ENCODE measurements at places on chromosomes 1 and 21.
A peak's percentile ranks its signal among the peaks of the same experiment; 100 is the strongest.

DNA sequence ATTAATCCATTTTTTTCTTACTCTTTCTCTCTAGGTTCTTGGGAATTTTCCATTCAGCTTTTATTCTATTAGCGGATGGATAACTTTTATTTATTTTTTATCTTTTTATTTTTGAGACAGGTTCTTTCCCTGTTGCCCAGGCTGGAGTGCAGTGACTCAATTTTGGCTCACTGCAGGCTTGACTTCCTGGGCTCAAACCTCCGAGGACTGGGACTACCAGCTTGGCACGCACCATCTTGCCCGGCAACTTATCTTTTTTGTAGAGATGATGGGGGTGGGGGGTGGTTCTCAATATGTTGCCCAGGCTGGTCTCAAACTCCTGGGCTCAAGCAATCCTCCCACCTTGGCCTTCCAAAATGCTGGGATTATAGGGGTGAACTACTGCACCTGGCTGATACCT is 36.1 kb upstream of the CHIT1 start:
- DNase-seq: no peak

GRCh38 chr1:1892079-1892762 is 1.3 kb upstream of the GNB1 start:
- DNase-seq: no peak

GRCh38 chr1:231040800-231041718 is 1.0 kb upstream of the FAM89A start:
- DNase-seq: peak; percentile 17

- peak; percentile 81 for DNase-seq
Observed at GRCh38 chr1:10663678-10664035, 132.8 kb downstream of the CASZ1 start.

GRCh38 chr1:15034656-15035055 is 118.9 kb upstream of the TMEM51 start:
- no peak for DNase-seq

GRCh38 chr1:29487291-29487690 is 251.0 kb downstream of the PTPRU start:
- no peak for DNase-seq

- DNase-seq: peak; percentile 90
Observed at GRCh38 chr1:107057197-107058133, 991 bp downstream of the PRMT6 start.

GRCh38 chr1:210237479-210237878 is 4.9 kb downstream of the SERTAD4 start:
- DNase-seq: no peak

DNA sequence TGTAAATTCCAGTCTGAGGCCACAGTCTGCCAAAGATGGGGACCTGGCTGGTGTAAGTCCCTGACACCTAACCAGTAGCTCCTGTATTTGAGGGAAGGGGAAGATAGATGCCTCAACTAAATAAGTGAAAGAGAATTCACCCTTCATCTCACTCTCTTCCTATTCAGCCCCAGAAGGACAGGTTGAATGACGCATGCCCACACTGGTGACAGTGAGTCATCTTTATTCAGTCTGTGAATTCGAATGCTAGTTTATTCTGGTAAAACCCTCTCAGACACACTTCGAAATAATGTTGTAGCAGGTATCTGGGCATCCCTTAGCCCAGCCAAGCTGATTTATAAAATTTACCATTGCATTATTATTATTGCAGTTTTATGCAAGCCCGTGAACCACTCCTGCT is 617.0 kb upstream of the PRMT6 start:
- no peak for DNase-seq

DNA sequence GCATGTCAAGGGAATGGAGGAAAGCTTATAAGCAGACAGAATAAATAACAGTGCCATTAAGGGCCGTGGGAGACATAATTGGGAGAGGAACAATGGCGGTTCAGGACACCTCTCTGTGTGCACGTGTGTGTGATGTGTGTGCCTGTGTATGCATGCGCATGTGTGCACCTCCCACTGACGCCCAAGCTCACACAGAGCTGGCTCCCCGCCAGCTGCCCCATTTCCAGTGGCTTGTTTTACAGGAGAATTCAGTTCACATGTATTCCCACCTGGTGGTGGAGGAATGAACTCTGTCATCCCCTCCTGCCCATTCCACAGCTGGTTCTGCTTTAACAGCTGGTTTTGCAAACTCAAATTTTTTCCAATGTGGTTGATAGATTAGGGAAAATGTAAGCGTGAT is 262.2 kb downstream of the AJAP1 start:
- DNase-seq: no peak

GRCh38 chr1:10888791-10889649 is 92.6 kb upstream of the CASZ1 start:
- DNase-seq: peak; percentile 67

DNA sequence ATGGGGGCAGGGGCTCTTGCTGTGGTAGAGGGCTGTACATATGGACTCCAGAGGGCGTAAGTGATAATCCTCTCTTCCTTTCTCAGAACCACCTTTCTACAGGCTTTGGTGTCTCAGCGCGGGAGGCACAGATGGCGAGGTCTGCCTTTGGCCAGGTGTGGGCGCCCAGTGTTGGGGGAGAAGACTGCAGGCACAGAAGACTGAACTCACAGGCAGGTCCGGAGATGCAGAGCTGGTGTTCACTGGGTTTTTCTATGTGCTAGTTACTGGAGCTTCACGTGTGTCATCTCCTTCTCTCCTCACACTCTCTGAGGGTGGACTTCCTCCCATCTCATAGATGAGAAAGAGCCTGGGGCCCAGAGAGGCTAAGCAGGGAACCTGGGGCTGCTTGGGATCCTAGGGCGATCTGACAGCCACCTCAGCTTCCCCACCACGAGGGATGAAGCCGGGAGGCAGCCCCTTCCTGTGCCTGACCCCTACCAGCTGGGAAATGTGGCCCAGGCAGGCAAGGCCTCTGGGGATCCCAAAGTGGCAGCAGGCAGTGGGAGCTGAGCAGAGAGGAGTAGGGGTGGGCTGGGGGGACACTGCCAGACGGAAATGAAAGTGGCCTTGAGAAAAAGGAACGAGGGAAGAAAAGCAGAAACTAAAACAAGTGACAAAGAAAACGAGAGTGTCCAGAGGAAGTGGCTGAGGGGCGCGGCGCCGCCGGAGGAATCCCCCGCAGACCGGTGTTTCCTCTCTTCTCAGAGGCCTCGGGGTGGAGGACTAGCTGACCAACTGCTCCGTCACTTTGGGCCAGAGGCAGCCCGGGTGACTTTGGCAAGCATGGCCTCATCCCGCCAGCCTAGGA is 191.6 kb downstream of the HIVEP3 start:
- DNase-seq: no peak

GRCh38 chr1:202150602-202151001 is 6.1 kb upstream of the ARL8A start:
- no peak for DNase-seq

DNA sequence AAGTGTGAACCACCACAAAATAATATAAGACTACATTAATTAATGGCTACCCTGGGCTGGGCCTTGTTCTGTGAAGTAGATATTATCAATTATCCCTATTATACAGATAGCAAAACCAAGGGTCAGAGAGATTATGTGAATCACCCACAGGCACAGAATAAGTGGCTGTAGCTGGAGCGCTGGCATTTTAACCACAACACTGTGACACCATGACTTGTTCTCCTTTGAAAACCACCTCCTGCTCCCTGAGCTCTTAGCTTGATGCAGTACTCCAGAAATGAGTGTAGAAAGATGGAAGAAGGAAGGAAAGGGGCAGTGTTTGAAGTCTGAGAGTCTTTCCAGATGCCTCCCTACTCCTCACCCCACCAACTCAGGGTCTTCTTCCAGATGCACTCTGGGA is 29.5 kb upstream of the JUN start:
- DNase-seq: no peak

GRCh38 chr1:84031802-84032327 is 32.9 kb upstream of the TTLL7 start:
- DNase-seq: no peak

- DNase-seq: no peak
Observed at GRCh38 chr21:33355355-33355754, 30.6 kb downstream of the IFNAR1 start.

DNA sequence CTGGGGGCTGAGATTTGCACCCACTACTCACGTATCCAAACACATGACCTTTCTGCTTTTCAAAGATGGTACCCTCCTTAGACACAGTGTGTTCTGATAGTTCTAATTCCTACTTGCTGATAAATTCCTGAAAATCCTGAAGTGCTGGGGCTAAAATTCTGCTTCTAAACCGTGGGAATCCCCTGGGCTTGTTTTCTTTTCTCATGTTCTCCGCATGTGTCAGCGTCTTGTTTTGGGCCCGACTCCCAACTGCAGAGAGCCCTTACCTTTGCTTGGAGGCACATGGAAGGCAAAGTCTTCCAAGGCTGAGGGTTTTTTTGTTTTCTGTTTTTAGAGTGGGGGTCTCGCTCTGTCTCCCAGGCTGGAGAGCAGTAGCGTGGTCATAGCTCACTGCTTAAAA is 27.2 kb downstream of the PSMG1 start:
- DNase-seq: no peak

DNA sequence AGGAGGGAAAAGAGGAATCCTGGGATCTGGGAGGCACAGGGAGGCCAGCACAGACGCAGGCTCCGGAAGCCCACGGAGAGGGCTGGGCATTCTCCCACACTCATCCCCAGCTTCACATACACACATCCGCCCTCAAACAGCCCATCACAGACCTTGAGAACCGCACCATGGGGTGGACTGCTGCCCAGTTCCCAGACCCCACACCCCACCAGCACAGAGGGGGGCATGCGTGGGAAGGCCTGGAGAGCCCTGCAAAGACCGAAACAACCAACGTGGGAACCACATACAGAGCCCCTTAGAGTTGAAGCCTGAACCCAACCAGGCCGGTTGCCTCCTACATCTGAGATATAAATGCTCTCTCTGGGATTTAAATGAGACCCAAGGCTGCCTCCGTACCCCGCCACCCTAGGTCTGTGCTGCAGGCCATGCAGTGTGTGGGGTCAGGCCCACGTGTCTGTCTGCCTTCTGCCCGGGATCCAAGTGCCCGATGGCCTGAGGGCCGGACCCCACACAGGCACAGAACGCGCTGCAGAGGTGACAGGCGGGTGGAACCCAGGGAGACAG is 126.2 kb upstream of the COL6A1 start:
- no peak for DNase-seq

DNA sequence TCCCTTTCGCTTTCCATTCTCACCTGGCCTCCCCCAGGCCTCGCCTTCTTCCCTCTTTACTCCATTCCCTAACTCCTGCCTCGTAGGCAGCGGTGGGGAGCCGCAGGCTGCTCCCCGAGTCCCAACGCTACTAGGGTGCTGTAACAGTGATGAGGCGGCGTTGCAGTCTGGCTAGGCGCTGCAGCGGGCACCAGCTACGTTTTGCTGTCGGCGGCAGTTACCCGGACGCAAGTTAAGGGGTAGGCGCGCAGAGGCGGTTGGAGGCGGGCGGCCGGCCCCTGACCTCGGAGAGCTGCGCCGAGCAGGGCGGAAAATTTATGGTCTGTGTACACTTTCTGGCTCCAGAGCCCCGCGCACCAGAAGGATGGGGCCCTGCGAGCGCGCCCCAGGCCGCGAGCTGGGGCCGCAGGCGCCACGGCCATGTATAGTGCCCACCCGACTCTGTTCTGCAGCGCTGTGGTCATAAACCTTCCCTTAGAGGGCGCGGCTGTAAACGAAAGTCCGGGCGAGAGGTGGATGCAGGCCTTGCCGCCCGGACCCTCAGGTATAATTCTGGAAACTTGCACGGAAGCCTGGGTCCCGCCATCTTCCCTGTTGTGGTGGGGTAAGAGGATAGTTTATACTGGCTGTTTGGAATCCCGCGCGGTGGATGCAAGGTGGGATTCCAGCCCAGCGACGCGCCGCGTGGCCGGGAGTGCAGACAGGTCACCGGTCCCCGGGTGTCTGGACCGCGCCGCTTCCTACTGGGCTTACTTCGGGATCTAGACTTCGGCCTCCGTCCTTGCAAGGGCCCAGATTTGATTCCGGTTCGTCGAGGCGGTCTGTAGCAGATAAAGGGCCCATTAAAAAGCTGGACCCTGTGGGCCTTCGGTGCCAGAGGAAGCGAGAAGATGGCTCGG is 15.0 kb downstream of the HLX start:
- DNase-seq: no peak

- DNase-seq: no peak
Observed at GRCh38 chr1:55329808-55330432, 114.8 kb upstream of the USP24 start.

- DNase-seq: peak; percentile 23
Observed at GRCh38 chr1:220113136-220113695, 19.3 kb downstream of the IARS2 start.

DNA sequence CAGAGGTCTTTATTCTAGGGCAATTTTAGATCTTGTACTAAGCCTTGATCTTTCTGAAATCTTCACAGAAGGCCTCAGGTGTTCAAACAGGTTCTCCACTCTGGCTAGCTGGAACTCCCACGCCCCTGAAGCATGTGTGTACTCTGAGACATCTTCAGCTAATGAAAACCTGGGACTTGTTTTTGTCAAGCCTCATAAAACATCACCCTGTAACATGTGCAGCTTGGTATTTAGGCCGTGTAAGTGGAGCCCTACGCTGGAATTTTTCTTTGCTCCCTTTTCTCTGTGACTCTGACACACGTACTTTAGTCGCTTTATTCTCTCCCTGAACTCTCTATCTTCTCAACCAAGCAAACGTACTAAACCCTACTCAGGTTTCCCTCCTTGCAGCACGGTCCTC is 701.9 kb upstream of the ZP4 start:
- no peak for DNase-seq

DNA sequence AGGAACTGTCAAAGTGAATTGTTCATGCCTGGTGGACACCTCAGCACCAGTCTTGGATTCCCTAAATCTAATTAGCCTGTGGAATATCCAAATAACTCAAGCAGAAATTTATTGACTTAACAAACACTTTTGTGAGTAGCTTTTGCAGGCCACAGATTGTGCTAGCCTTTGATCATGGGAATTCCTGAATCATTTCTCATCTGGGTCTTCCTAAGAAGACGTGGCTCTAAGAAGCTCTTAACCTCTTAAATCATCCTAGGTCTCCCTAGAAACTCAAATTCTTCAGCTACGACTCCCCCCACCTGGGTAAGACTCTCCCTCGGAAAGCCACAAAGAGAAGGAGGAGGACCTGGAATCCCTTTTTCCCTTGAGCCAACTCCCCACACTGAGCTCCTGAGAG is 53.8 kb upstream of the PSEN2 start:
- no peak for DNase-seq
